ENCODE measurements at places on chromosomes 6 and 20.
A peak's percentile ranks its signal among the peaks of the same experiment; 100 is the strongest.

DNA sequence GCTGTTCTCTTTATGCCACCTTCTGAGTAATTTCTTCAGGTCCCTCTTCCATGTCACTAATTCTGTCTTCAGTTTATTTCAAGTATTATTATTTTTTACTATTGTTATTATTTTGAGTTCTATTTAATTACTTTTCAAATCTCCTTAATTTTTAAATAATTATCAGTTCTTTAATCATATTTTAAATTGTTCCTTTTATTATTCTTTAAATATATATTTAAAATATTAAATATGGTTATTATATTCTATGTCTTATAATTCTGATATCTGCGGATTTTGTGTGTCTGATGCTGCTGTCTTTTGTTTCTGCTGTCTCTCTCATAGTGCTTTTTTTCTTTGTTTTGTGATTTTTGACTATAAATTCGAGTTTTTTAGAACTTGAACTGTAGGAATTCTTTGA, 2.2 kb downstream of the POLR1H start:
- DNase-seq, result no peak

GRCh38 chr6:43950731-43951062, 176.6 kb downstream of the MRPL14 start:
- no peak for DNase-seq

DNA sequence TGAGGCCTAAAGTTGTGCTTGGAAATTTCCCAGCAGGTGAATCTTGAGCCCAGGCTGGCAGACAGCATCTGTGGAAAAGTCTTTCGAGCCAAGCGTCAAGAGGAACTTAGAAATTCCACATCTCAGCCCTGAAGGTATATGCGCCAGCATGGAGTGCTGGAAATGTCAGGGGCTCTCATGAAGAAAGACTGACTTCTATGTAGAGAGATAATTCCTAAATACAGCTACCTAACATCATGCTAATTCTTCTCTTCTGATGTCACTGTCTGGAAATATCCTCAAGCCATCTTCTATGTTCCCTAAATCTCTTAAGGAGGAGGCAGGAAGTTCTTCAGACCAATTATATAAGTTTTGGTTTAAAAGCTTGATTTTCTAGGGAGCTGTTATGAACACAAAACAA, 492.4 kb upstream of the MARCKS start:
- DNase-seq, result no peak

DNA sequence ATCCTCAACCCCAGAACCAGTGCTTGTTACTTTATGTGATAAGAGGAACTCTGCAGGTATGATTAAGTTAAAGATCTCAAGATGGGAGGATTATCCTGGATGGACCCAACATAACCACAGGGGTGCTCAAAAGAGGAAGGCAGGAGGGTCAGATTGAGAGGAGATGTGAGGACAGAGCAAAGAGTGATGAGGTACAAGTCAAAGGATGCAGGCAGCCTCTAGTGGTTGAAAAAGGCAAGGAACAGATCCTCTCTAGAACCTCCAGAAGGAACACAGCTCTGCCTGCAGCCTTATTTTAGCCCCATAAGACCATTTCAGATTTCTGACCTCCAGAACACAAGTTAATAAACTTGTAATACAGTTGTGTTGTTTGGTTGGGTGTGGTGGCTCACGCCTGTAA, 41.2 kb downstream of the PDSS2 start:
- DNase-seq, result no peak

DNA sequence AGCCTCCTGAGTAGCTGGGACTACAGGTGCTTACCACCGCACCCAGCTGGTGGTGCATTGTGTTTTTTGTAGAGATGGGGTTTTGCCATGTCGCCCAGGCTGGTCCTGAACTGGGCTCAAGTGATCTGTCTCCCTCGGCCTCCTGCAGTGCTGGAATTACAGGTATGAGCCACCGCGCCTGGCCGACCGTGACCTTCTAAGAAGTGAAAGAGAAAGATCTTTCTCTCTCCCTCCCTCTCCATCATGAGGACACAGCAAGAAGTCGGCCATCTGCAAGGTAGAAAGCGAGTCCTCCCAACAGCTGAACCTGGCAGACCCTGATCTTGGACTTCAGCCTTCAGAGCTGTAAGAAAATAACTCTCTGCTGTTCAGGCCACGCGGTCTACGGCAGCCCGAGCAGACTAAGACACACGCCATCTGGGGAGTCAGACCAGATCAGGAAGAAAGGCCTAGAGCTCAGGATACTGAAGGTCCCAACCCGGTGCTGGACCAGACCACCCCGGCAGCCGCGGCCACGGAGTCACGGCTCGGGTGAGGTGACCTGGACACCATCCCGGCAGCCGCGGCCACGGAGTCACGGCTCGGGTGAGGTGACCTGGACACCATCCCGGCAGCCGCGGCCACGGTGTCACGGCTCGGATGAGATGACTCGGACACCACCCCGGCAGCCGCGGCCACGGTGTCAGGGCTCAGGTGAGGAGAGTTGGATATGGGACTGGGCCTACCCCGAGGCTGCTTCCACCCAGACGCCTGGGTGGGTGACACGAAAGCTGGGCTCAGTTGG, 9.6 kb downstream of the GMEB2 start:
- no peak for DNase-seq

GRCh38 chr6:40232698-40233097, 298.4 kb upstream of the MOCS1 start:
- no peak for DNase-seq

GRCh38 chr20:34473262-34473883, 42.8 kb upstream of the DYNLRB1 start:
- DNase-seq, result no peak

DNA sequence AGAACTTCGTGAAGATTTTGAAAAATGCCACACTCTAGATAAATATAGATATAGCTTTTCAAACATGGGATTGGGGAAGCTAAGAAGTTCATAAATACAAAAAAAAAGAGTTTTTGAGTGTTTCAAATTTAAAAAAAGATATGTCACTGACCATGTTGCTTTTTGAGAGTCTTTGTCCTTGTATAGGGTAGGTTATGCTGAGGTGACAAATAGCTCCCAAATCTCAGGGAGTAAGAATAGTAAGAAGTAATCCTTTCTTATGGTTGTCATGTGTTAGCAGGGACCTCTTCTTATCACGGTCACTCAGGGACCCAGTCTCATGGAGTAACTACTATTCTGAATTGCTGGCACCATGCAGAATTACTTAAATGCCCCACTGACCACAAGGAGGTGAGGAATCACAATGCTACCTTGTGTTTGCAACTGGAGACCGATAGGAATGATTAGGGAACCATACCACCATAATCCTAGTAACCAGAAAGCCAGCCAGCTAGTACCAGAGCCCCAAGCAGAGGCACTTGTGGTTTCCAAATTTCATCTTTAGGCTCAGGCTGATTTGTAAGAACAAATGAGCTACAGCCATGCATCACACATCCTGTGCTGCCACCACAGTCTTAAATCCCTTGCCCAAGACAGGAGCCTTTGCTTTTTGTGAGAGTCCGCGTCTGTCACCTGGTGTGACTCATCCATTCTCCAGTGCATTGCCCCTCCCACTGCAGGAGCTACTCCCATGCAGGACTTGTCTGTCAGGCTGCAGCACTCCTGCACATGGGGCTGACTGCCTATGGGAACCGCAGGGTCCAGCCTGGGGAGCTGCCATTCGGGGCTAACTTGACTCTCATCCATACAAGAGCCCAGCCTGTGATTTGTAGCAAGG, 42.4 kb upstream of the ADGRF4 start:
- no peak for DNase-seq

DNA sequence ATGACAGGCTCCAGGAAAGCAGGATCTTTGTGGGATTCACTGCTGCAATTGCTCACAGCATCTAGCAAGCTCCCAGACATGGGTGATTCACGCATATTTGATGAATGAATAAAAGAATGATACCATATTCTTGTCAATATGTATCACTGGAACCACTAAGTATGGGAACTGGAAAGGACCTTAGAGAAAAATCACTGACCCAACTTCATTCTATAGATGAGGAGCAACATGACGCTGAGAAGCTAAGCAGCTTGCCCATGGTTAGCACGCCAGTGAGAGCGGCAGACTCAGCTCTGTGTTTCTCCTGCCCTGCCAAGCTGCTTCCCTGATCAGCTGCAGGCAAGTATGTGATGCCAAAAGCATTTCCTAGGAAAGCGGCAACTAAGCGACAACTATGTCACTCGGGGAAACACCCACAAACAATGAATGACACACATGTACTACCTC, 66.8 kb downstream of the PPP1R3G start:
- DNase-seq, result no peak

DNA sequence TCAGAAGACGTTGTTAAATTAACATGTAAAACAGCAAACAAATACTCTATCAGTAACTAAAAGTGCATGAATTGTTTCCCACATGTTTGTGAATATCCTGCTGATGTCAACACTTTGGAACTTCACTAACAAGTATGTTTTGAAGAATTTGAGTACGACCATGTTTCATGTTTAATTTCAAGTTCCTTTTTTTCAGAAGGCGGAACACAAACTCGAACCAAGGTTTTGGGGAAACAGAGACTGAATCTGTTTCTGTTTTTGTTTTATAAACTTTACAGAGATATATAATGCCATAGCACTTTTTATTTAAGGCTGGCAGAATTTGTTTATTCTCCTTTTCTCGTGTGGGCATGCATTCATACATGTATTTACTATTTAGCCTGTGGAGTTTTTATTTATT, 509.3 kb upstream of the CITED2 start:
- no peak for DNase-seq

DNA sequence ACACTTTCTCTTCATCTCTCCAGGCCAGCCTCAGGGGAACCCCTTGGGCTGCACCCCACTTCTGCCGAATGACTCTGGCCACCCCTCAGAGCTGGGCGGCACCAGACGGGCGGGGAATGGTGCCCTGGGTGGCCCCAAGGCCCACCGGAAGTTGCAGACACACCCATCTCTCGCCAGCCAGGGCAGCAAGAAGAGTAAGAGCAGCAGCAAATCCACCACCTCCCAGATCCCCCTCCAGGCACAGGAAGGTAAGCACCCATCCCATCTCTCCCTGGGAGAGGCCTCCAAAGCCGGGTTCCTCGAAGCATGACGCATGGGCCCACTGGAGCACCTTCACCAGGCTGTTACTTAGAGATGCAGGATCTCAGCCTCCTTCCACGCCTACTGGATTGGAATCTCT, 11.3 kb downstream of the MDFI start:
- DNase-seq, result no peak

- no peak for DNase-seq
Observed at GRCh38 chr20:42018979-42019378, 400.8 kb upstream of the CHD6 start.

DNA sequence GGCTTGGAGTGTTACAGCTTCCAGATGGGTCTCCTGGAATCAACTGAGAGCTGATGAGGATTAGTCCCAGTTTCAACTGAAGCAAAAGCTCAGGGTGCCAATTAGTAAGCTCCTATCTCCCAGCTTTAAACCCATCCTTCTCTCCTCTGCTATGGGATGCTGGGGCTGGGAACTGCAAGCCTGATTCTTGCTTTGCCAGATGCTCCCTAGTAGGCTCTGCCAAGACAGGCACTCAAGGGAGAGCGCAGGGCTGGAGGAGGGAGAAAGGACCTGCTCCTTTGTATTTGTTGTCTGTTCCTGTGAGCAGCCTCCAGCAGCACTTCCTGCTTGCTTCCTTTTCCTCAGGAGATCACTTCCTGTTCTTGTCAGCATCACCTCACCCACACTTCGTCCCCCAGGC, 309.7 kb downstream of the KIF16B start:
- DNase-seq, result no peak

- no peak for DNase-seq
Observed at GRCh38 chr6:114989279-114989964, 646.6 kb upstream of the HS3ST5 start.

DNA sequence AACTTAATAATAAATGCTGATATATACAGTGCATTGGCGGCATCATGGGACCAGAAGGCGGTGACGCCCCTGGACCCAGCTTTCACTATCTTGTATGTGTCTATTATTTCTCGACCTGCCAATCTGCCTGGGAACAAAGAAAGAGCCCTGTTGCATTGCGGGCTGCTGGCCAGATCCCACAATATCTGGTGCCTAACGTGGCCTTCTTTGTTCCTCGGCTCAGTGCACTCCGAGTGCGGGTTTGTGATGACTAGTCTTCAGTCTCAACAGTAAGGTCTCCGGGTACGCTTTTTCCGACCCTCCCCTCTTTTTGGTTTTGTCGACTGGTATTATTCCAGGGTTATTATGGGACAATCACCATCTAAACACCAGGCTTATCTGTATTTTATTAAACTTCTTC, 291.5 kb downstream of the TBC1D32 start:
- no peak for DNase-seq

GRCh38 chr20:21523281-21523868, 9.5 kb upstream of the NKX2-2 start:
- DNase-seq, result no peak

- no peak for DNase-seq
Observed at GRCh38 chr20:3739054-3739925, 6.8 kb downstream of the HSPA12B start.

DNA sequence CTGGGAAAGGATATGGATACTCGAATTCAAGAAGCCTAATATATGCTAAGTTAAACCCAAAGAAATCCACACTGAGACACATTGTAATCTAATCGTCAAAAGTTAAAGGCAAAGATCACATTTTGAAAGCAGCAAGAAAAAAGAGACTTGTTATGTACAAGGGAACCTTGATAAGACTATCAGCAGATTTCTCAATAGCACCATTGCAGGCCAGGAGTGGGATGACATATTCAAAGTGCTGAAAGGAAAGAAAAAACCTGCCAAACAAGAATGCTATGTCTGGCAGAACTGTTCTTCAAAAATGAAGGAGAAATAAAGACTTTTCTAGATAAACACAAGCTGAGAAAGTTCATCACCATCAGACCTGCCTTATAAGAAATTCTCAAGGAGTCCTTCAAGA, 75.2 kb downstream of the COL21A1 start:
- DNase-seq, result no peak

- no peak for DNase-seq
Observed at GRCh38 chr20:32973077-32973717, 31.0 kb downstream of the SUN5 start.

GRCh38 chr6:142913511-142914047, 31.4 kb downstream of the HIVEP2 start:
- peak; percentile 54 for DNase-seq

DNA sequence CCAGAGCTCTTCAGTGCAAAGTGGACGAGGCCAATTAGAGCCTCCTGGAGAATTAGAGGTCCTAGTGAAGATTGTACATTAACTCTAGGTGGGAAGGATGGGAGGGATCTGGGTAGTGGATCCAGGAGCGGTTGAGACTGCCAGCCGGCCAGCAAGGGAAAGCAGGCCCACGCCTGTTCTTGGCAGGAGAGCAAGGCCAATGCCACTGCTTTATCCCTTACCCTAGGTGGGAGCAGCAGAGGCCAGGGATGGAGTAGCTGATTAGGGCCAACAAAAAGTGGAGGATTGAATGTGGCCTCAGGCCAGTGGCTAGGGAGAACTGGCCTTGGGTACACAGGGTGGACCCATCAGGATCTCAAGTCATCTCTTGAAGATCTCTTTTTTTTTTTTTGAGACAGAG, 3.7 kb downstream of the ITPR3 start:
- DNase-seq, result no peak

GRCh38 chr6:154167126-154167525, 128.1 kb downstream of the OPRM1 start:
- DNase-seq, result no peak

- DNase-seq, result no peak
Observed at GRCh38 chr6:51489133-51489532, 598.3 kb downstream of the PKHD1 start.

GRCh38 chr6:137879885-137880745, 13.1 kb downstream of the TNFAIP3 start:
- DNase-seq, result no peak

Measured in SIG-M5 (cell line).